ENCODE measurements at places on chromosomes 12 and 14. TPM values are rescaled to one million over a fixed set of nuclear protein-coding genes. Genes with fewer than 3 reads are reported as not detected.
A peak's percentile ranks its signal among the peaks of the same experiment; 100 is the strongest.

DNA sequence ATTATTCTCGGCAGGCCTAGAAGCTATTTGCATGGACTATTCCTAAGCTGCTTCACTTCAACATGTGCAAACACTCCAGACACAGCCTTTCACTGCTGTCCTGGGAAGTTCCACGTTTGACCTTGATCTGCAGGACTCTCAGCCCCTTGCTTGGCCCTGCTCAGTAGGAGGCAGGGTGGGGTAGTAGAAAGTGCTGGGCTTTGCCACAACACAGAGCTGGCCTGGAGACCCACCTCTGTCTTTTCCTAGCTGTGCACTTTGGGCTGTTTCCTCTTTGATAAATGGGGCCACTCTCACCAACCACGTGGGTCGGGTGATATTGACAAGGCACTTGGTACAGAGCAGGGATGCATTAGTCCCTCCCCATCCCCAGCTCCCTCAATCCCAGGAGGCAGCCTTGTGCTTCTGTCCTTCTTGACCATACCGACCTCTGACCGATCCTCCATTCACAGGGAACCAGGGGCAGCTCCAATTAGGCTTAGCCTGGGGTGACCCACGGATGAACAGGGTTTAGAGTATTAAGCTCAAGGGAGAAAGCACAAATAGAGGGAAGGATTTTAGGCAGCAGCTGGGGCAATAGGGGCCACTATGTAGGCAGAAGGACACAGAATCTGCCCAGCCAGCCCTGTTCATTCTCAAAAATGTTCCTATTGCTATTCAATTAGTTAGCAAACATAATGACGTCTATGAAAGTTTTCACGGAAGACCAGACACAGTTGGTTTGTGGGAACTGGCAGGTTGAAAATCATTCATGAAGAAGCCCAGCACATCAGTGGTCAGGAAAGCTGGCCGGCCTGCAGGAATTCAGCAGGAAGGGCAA, 63.3 kb downstream of the SYNE3 start:
- H3K36me3 ChIP-seq = no peaks in the 10 kb centered on the region
- no peak for DNase-seq
- no peak overlapping the region for H3K4me3 ChIP-seq
- no peak overlapping the region for H3K27ac ChIP-seq

GRCh38 chr12:67457778-67458665, 188.9 kb downstream of the CAND1 start:
- no peaks in the 10 kb centered on the region for H3K36me3 ChIP-seq
- no peak overlapping the region for H3K4me3 ChIP-seq
- H3K27ac ChIP-seq = no peak overlapping the region
- no peak for DNase-seq

GRCh38 chr12:67367843-67368242, 98.7 kb downstream of the CAND1 start:
- no peaks in the 10 kb centered on the region for H3K4me1 ChIP-seq
- no peak for DNase-seq
- H3K27me3 ChIP-seq = no peaks in the 10 kb centered on the region
- H3K36me3 ChIP-seq = no peaks in the 10 kb centered on the region

DNA sequence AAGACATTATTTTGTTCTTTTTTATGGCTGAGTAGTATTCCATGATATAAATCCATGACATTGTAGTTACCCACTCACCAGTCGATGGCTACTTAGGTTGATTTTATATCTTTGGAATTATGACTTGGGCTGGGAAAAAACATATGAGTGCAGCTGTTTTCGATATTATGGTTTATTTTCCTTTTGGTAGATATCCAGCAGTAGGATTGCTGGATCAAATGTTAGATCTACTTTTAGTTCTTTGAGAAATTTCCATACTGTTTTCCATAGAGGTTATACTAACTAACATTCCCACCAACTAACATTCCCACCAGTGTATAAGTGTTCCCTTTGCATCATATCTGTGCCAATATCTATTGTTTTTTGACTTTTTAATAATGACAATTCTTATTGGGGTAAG, 29.9 kb upstream of the PTPRR start:
- no peaks in the 10 kb centered on the region for H3K36me3 ChIP-seq
- no peaks in the 10 kb centered on the region for H3K4me1 ChIP-seq
- H3K27me3 ChIP-seq = no peaks in the 10 kb centered on the region
- no peak overlapping the region for H3K27ac ChIP-seq

DNA sequence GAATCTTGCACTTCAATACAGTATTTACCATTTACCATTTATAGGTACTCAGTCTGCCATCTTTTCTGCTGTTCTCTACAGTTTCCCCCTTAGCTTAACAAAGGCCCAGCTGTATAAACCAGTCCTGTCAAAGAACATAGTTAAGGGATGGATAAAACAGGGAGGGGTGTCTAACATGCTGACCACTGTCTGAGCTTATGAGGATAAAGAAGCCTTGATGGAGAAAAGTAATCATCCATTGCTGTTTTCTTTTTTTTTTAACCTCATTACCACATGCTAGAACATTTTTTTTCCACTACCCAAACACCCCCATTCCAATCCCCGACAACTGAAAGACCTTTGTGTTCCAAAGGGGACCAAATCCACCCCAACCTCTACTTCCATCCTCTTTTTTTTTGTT, 39.9 kb downstream of the SOX5 start:
- H3K27me3 ChIP-seq = no peaks in the 10 kb centered on the region
- H3K4me3 ChIP-seq = no peak overlapping the region
- no peaks in the 10 kb centered on the region for H3K4me1 ChIP-seq
- no peak overlapping the region for H3K27ac ChIP-seq
- no peak for DNase-seq

DNA sequence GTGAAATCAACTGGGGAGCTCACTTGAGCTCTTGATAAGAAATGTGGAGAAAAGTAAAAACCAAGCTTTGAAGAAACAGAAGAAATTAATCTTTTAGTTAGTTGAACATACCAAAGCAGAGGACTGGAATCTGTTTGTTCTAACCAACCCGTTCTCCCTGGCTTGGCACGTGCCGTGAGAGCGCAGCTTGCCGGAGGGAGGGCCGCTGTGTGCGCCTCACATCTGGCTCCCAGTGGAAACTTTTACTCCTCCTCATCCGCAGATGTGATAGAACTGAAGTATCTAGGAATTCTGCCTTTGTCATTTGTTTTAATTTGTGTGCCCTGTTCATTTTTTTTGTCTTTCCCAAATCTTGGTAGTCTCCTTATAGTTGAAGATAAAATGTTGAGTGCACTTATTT, 64.9 kb downstream of the DDX51 start:
- H3K27ac ChIP-seq = no peak overlapping the region
- no peak for DNase-seq
- H3K4me3 ChIP-seq = no peak overlapping the region
- H3K4me1 ChIP-seq = peaks cover 4% of the 10 kb centered on the region

CRY1 gene
- total RNA-seq = 22.5 TPM

GRCh38 chr12:71688961-71689570, 3.2 kb downstream of the TMEM19 start:
- no peaks in the 10 kb centered on the region for H3K27me3 ChIP-seq
- H3K4me3 ChIP-seq = no peak overlapping the region
- DNase-seq = no peak
- no peak overlapping the region for H3K27ac ChIP-seq
- H3K4me1 ChIP-seq = peaks cover 7% of the 10 kb centered on the region

PRH2 gene
- total RNA-seq = not detected

GRCh38 chr12:124917841-124918621, 3.6 kb upstream of the UBC start:
- DNase-seq = no peak
- H3K36me3 ChIP-seq = no peaks in the 10 kb centered on the region
- H3K4me1 ChIP-seq = peaks cover 5% of the 10 kb centered on the region
- H3K27me3 ChIP-seq = no peaks in the 10 kb centered on the region
- peak overlapping the region; percentile 9 for H3K4me3 ChIP-seq

TAS2R42 gene
- total RNA-seq = not detected

KCNH5 gene
- not detected for total RNA-seq

NUP37 gene
- total RNA-seq = 25.6 TPM

DNA sequence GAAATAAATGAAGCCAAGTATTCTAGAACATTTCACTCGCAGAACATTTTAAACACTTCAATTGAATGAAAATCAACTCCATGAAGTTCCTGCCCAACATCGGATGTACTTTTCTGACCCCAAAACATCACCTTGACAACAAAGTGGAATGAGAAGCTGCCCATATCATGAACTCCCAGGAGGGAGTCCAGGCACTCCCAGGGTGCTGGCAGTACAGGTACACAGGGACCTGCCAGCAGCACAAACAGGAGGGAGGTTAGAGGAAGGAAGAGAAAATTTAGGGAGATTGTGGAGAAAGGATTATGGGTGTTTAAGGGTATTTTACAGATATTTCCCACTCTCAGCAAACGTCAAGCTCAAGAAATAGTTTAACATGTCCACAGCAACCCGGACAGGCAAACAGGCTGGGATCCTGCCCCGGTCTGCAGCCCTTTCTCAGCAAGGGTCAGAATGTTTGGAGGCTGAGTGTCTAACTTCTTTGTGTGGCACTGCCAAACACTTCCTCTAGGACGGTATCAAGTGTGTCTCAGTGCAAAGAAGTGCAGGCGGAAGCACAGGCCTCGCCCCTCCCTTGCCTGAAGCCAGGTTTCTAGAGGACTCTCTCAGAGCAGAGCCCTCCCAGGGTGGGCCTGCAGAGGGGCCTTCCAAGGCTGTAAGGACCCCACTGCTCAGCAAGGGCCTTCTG, 72.2 kb downstream of the SETD3 start:
- DNase-seq = no peak
- H3K36me3 ChIP-seq = no peaks in the 10 kb centered on the region
- H3K27ac ChIP-seq = no peak overlapping the region
- no peak overlapping the region for H3K4me3 ChIP-seq
- no peaks in the 10 kb centered on the region for H3K4me1 ChIP-seq
- H3K27me3 ChIP-seq = no peaks in the 10 kb centered on the region

RPS26 gene
- total RNA-seq = 80.5 TPM

DNA sequence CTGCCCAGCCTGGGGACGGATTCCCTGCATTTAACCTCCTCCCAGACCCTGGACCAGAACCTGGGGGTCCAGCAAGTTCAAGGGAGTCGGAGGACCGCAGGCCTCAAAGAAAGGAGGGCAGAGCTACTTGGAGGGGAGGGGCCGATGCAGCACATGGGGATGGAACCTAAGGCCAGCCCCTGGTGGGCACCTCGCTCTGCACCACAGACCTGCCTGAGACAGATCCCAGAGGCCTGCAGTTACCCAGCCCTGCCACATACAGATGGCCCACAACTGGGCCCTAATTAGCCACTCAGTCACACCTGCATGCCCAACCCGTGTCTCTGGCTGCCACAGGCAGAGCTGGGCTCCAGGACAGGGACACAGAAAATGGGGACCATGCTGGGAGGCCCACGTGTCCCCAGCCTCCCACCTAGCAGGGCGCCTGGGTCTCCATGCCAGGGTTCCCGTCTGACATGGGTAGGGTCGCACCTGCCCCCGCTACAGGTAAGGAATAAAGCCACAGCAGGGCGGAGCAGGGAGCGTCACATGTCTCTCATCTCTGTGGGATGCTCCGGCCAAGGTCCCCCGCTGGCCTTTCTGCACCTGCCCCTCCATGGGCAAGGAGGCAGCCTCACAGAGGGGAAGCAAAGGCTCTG, 16.7 kb downstream of the AKT1 start:
- H3K27me3 ChIP-seq = no peaks in the 10 kb centered on the region
- no peak overlapping the region for H3K4me3 ChIP-seq
- H3K36me3 ChIP-seq = no peaks in the 10 kb centered on the region
- DNase-seq = no peak

DNA sequence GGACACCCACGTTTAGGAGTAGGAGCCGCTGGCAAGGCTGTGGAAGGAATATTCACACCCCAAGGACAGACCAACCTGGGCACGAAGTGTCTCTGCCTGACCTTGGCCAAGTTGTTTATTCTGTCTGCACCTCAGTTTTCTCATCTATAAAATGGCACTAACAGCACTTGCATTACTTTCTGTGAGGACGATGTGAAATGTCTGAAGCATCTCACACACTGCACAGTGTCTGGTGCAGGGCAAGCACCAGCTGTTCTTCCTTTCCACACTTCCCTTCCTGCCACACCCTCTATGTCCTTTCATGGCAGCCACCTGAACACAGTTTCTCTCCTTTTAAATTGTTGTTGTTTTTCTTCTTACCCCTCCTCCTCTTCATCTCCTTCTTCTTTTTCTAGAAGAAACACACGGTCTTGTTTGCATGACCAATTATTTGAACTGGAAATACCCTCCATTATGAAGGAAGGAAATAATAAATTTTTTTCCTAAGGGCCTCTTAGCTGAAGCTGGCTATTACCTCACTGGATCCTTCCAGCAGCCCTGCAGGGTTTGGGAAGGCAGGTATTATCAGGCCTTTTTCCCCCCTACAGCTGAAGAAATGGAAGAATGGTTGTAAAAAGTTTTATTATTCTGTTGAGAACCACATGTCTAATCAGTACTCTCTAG, 42.9 kb upstream of the ATP23 start:
- peaks cover 24% of the 10 kb centered on the region for H3K4me1 ChIP-seq
- H3K27me3 ChIP-seq = no peaks in the 10 kb centered on the region
- peak overlapping the region; percentile 42 for H3K27ac ChIP-seq
- no peaks in the 10 kb centered on the region for H3K36me3 ChIP-seq
- H3K4me3 ChIP-seq = no peak overlapping the region

DNA sequence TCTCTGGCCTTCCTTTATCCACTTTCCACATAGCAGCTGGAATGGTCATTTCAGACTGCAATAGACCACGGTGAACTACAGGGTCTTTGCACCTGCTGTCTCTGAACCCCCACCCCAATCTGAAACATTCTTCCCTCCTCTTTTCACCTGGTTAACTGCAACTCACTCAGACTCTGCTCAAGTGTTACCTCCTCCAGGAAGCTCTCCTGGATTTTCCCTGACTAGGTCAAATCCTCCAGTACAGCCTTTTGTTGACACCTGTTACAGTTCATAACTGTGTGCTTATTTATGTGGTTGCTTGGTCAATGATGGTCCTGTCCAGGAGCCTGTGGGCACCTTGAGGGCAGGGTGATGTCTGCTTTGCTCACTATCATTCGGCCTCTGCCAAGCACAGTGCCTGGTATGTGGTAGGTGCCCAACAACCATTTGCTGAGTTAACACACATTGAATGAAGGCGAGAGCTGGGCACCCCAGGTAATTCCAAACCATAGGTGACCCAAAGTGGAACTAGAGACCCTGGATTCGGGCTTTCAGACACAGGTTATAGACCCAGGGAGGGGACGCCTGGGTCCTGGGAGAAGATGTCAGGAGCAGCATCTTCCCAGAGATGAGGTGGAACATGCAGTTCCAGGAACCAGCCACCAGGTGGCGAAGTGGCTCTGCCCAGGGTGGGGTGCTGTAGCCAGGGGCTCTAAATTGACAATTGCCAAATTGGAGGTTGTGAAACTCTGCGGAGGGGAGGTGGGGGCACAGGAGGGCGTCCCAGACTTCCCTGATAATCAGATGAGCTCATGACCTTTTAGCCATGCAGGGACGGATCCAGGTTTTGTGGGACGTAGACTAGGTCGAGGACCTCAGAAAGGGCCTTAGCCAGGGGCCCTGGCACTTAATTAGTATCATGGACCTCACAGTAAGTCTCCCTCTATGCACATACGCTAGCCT, 28.1 kb downstream of the TRPV4 start:
- no peaks in the 10 kb centered on the region for H3K4me1 ChIP-seq
- no peaks in the 10 kb centered on the region for H3K27me3 ChIP-seq
- H3K27ac ChIP-seq = no peak overlapping the region
- DNase-seq = peak; percentile 69
- no peak overlapping the region for H3K4me3 ChIP-seq
- H3K36me3 ChIP-seq = no peaks in the 10 kb centered on the region

SERPINA6 gene
- 3.4 TPM for total RNA-seq
